ENCODE measurements at places on chromosomes 11 and 22. TPM values are rescaled to one million over a fixed set of nuclear protein-coding genes. Genes with fewer than 3 reads are reported as not detected.

Gene PPP2R5B
- 24.2 TPM for total RNA-seq

Gene C11orf97
- not detected for total RNA-seq

Gene TEX12
- total RNA-seq: not detected

Gene KBTBD4
- 31.0 TPM for total RNA-seq

Gene FOSL1
- 1.6 TPM for total RNA-seq

GRCh38 chr11:130571519-130571918 is 123.1 kb downstream of the ADAMTS15 start:
- no peak overlapping the region for H3K4me3 ChIP-seq
- no peak overlapping the region for H3K27ac ChIP-seq
- no peaks in the 10 kb centered on the region for H3K36me3 ChIP-seq
- DNase-seq: no peak
- no peaks in the 10 kb centered on the region for H3K4me1 ChIP-seq

- no peaks in the 10 kb centered on the region for H3K4me1 ChIP-seq
- H3K36me3 ChIP-seq: no peaks in the 10 kb centered on the region
Observed at GRCh38 chr11:61476371-61476770, 32.2 kb upstream of the LRRC10B start.

DNA sequence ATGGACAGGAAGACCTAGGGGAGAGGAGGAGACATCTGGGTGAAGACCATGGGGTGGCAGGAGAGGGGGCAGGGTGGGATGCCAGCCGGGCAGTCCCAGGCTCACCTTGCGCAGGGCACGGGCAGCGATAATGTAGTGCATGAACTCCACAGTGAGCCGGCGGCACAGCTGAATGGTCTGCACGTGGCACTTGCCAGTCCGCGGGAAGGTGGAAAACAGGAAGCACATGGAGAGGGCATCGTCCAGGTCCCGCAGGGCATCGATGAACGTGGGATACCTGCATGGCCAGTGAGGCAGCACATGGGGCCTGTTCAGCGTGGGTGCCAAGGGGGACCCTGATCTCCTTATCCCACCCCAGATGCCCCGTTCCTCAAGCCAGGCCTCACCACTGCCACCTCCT is 7.3 kb downstream of the PES1 start:
- no peaks in the 10 kb centered on the region for H3K27me3 ChIP-seq
- no peaks in the 10 kb centered on the region for H3K4me1 ChIP-seq
- no peak for DNase-seq
- peaks cover 97% of the 10 kb centered on the region for H3K36me3 ChIP-seq
- H3K4me3 ChIP-seq: no peak overlapping the region

DNA sequence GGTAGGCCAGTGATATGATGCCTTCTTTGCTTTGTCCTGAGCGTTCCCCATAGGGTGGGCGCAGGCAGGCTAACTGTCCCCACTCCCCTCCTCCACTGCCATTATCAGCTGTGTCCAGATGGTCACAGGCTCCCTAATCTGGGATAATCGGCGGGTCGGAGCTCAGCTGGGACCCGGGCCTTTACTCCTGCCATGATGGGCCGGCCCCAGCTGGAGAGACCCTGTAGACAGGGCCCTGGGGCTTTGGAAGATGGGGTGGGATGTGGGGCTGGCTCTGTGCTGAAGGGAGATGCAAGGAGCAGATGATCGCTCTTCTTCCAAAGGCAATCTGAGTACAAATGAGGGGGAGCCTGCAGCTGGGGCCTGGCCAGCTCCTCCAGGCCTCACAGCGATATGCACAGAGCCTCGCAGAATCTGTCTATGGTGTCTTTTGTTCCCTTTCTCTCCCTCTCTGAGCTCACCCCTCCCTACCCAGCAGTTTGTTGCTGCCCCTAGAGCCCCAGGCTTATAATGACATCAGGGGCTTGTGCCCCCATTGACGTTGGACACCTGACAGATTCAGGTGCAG is 11.9 kb downstream of the KLHL35 start:
- no peak overlapping the region for H3K27ac ChIP-seq
- no peaks in the 10 kb centered on the region for H3K4me1 ChIP-seq
- H3K36me3 ChIP-seq: no peaks in the 10 kb centered on the region
- no peaks in the 10 kb centered on the region for H3K27me3 ChIP-seq

DNA sequence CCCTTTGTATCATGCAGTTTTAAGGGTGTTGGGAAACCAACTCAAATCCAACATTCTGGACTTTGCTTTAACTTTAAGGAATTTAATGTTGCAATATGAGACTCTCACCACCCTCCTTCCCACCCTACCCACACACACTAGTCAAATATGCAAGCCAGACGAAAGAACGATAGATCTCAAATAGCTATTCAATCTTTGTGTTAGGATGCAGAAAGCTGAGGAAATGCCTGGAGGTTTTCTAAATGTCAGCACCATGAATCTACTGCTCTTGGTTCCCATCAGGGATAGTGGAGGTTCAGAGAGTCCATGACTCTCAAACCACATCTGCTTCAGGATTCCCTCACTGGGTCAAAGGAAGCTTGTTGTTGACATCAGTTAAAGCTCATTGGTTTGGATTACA is 33.7 kb downstream of the EXPH5 start:
- H3K4me1 ChIP-seq: no peaks in the 10 kb centered on the region
- no peak overlapping the region for H3K27ac ChIP-seq
- no peak for DNase-seq
- H3K4me3 ChIP-seq: no peak overlapping the region
- no peaks in the 10 kb centered on the region for H3K27me3 ChIP-seq

DNA sequence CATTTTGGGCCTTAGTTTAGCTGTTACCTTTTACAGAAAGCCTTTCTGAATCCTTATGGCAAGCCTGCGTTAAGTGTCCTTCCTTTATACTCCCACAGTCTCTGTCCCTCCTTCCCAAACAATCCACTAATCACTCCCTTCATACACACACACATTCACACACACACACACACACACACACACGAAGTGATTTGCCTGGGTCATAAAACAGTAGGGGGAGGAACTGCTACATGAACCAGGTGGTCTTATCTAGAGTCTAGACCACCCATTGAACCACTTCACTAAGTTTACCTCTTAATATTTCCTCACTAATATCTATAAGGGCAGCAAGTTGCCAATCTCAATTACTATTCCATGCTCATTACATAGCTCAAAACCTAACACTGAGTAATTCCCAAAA is 196.7 kb upstream of the GUCY1A2 start:
- H3K27ac ChIP-seq: no peak overlapping the region
- H3K27me3 ChIP-seq: no peaks in the 10 kb centered on the region
- DNase-seq: no peak
- no peaks in the 10 kb centered on the region for H3K36me3 ChIP-seq

DNA sequence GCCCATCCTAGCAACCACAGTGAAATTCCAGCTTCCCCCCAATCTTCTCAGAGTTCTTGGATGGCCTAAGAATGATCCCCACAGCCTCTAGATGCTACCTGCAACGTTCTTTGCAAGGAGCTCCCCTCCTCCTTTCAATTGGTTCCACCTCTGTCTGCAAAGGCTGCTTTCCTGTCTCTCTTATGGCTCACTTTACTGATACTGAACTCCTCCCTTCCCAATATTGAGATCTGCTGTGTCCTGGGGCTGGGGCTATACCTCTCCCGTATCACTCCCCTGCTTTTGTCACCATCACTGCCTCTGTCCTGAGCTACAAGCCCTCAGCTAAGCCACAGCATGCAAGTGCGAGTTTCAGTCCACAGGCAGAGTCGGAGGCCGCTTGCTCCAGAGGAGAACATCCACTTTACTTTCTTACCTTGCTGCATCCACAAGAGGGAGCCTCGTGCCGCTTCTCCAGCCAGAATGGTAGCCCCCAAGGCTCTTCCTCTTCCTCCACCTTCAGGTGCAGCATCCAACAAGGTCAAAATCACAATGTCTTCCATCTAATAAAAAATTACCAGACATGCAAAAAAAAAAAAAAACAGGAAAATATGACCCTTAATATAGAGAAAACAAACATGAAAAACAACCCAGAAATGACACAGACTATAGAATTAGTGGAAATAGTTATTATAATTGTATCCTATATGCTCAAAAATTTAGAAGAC is 48.6 kb upstream of the TMEM45B start:
- no peak overlapping the region for H3K4me3 ChIP-seq
- H3K4me1 ChIP-seq: no peaks in the 10 kb centered on the region
- no peaks in the 10 kb centered on the region for H3K27me3 ChIP-seq
- no peak overlapping the region for H3K27ac ChIP-seq

- peaks cover 9% of the 10 kb centered on the region for H3K4me1 ChIP-seq
- no peak overlapping the region for H3K4me3 ChIP-seq
- peak; percentile 49 for DNase-seq
- H3K27me3 ChIP-seq: no peaks in the 10 kb centered on the region
- H3K36me3 ChIP-seq: no peaks in the 10 kb centered on the region
- no peak overlapping the region for H3K27ac ChIP-seq
Observed at GRCh38 chr11:13052130-13052571, 43.0 kb downstream of the RASSF10 start.

GRCh38 chr11:113370634-113371033 is 16.9 kb upstream of the ANKK1 start:
- H3K27ac ChIP-seq: no peak overlapping the region
- peaks cover 4% of the 10 kb centered on the region for H3K4me1 ChIP-seq
- H3K27me3 ChIP-seq: no peaks in the 10 kb centered on the region
- no peak for DNase-seq

- H3K27ac ChIP-seq: peak overlapping the region; percentile 96
- H3K4me1 ChIP-seq: peaks cover 17% of the 10 kb centered on the region
- no peaks in the 10 kb centered on the region for H3K27me3 ChIP-seq
- H3K36me3 ChIP-seq: no peaks in the 10 kb centered on the region
- no peak overlapping the region for H3K4me3 ChIP-seq
- DNase-seq: no peak
Observed at GRCh38 chr11:47268448-47269001, 1.4 kb upstream of the MADD start.

DNA sequence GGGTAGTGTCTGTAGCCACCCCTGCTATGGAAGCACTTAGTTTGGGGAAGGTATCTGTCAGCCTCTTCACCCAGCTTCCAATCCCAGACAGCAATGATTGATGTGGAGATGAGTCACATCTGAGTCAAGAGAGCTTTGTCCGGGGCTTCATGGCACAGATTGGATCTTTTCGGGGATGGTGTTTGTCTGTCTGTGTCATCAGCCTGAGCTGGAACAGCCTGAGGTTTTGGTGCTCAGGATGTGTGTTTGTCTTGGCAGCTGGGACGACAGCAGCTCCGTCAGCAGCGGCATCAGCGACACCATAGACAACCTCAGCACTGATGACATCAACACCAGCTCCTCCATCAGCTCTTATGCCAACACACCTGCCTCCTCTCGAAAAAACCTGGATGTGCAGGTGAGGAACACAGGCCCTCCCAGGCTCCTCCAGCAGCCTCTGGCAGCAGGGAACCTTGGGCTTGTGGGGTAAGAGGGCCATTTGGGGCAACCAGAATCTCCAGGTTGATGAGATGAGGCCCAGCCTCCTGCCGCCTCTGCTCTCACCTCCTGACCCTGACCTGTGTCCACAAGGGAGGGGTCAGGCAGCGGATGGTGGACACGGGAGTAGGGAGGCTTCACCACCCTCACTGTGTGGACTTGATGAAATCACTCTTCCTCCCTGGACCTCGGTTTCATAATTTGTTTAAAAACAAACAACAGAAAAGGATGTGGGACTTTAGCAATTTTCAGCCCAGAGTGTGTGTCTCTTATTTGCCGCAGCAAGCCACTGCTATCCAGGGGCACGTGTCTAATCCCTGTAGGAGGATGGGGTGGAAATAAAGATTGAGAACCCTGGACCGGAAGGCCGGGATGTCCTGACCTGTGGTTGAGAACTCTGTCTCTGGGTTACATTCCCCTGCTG is 124.3 kb downstream of the DBX1 start:
- no peak overlapping the region for H3K4me3 ChIP-seq
- DNase-seq: no peak
- H3K27ac ChIP-seq: no peak overlapping the region
- H3K4me1 ChIP-seq: peaks cover 30% of the 10 kb centered on the region

- H3K4me1 ChIP-seq: no peaks in the 10 kb centered on the region
- peaks cover 4% of the 10 kb centered on the region for H3K36me3 ChIP-seq
- no peaks in the 10 kb centered on the region for H3K27me3 ChIP-seq
- no peak for DNase-seq
- H3K27ac ChIP-seq: no peak overlapping the region
- no peak overlapping the region for H3K4me3 ChIP-seq
Observed at GRCh38 chr11:108727665-108728064, 62.8 kb downstream of the DDX10 start.

GRCh38 chr11:33575311-33575710 is 125.3 kb downstream of the C11orf91 start:
- H3K27ac ChIP-seq: no peak overlapping the region
- H3K36me3 ChIP-seq: no peaks in the 10 kb centered on the region
- DNase-seq: no peak

DNA sequence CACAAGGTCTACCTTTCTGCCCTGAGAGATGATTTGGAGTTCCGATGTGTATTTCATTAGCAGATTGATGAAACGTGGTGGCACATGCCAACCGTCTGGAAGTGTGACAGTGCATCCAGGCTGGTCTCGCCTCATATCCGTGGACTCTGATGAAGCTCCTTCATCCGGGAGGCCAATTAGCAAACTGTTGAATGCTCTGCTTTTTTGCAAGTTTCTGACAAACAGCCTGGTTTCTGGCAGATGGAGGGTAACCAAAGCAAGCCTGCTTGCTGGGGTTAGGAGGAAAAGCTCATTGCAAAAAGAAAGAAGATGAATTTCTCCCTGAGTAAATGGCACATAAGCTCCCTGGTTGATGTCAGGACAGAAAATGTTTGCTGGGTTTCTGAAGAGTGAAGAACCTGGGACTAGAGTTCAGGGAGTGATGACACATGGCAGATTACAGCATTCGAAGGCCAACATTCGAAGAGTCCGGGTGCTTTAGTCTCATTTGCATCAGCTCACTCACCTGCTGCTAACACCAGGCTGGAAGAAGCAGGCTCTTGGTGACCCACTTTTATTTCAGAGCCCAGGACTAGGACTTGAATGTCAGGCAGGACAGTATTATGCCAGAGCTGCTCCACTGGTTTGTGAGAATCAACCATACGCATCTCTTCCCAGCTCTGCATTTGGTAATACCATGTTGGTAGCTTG is 135.9 kb upstream of the TTC12 start:
- no peaks in the 10 kb centered on the region for H3K27me3 ChIP-seq
- no peaks in the 10 kb centered on the region for H3K36me3 ChIP-seq
- no peak overlapping the region for H3K4me3 ChIP-seq
- no peak overlapping the region for H3K27ac ChIP-seq

GRCh38 chr22:46069521-46070214 is 80.7 kb upstream of the PPARA start:
- no peaks in the 10 kb centered on the region for H3K27me3 ChIP-seq
- peak overlapping the region; percentile 56 for H3K4me3 ChIP-seq
- peak; percentile 76 for DNase-seq

- H3K36me3 ChIP-seq: no peaks in the 10 kb centered on the region
- no peak overlapping the region for H3K27ac ChIP-seq
- no peaks in the 10 kb centered on the region for H3K27me3 ChIP-seq
- DNase-seq: peak; percentile 55
Observed at GRCh38 chr11:123103326-123103980, 41.5 kb upstream of the HSPA8 start.

- no peak overlapping the region for H3K27ac ChIP-seq
- H3K4me3 ChIP-seq: no peak overlapping the region
- H3K4me1 ChIP-seq: peaks cover 6% of the 10 kb centered on the region
- H3K36me3 ChIP-seq: no peaks in the 10 kb centered on the region
Observed at GRCh38 chr11:27179334-27179733, 138.7 kb downstream of the BBOX1 start.

- no peak overlapping the region for H3K27ac ChIP-seq
- H3K4me1 ChIP-seq: no peaks in the 10 kb centered on the region
- H3K27me3 ChIP-seq: no peaks in the 10 kb centered on the region
- no peak overlapping the region for H3K4me3 ChIP-seq
- DNase-seq: peak; percentile 30
- H3K36me3 ChIP-seq: no peaks in the 10 kb centered on the region
Observed at GRCh38 chr11:77198440-77198849, 70.4 kb downstream of the MYO7A start.
